ENCODE measurements at places on chromosomes 5 and 9.

GRCh38 chr5:154284433-154284832 lies 93.9 kb downstream of the GALNT10 start:
- no peak for DNase-seq

DNA sequence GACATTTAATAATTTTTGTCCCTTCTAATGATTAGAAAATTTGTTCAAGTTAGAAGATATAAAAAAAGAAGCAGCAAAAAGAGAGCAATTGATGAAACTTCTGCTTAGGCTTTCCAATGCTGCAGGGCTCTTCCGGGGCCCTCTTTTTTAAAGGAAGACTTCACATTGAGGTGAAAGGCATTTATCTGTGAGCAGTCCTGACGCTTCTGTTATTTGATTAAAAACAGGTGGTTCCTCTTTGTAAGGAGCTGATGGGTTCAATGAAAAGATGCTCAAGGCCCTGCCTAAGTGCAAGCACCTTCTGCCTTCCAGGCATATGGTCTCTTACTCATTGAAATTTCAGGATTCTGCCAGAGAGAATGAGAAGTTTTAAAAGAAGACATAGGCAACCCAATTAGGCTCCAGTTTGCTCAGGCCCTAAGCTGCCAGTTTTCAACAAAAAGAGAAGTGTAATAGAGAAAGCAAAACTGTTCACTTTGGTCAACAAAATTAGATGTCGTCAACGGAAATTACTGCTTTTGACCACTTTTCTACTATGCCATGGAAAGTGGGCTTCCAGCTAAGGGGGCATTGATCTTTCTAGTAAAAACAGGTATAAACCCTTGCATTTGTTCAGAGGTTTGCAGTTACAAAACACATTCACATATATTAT lies 100.2 kb downstream of the INSYN2B start:
- DNase-seq: no peak

- DNase-seq: no peak
Observed at GRCh38 chr9:101126556-101126955, 98.0 kb downstream of the PLPPR1 start.

- peak; percentile 90 for DNase-seq
Observed at GRCh38 chr9:110031511-110032173, 176.3 kb downstream of the C9orf152 start.

- DNase-seq: no peak
Observed at GRCh38 chr5:8961956-8962355, 583.9 kb downstream of the SEMA5A start.

GRCh38 chr9:106324591-106325280 lies 538.2 kb upstream of the ZNF462 start:
- DNase-seq: no peak

DNA sequence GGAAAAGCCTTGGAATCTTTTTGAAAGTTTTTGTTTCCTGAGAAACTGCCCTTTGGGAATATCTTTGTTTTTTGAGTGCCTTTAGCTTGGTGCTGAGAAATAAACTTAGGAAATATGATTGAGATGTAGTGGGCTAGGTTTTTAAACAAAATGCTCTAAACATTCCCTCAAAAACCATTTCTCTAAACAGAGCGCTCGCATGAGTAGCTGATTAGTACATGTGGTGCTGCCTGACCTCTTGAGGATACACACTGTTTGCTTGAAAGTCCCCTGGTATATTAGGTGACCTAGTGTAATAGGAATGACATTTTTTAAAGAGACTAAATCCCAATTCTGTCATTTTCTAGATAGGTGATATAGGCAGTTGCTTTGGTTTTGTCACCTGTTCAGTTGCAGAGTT lies 132.3 kb downstream of the ADAMTSL1 start:
- DNase-seq: no peak

DNA sequence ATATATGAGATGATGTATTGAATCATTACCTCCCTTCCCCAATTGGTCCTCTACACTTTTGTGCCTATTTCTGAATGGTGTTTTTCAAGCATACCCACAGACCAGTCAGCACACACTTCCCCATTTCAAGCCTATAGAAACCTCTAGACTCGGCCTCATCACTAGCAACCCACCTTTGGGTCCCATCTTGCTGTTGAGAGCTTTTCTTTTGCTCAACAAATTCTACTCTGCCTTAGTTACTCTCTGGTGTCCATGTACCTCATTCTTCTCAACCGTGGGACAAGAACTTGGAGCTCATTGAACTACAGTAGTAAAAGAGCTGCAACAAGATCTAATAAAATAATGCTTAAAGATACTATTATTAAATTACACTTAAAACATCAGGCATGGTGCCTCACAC lies 49.0 kb upstream of the KDM4C start:
- DNase-seq: no peak

DNA sequence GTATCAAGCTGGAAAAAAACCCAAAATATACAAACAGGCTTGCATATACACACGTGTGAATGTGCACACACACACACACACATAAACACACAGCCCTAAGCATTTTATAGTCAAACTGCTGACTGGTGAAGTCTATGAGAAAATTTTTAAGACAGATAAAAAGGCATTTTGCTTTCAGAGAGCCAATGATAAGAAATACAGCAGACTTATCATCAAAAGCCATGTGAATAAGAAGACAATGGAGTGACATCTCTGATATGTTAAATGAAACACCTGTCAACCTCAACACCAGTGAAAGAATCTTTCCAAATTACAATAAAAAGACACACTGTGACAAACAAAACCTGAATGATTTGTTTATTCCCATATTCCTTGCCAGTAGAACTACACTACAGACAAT lies 233.3 kb downstream of the CDH9 start:
- DNase-seq: no peak

DNA sequence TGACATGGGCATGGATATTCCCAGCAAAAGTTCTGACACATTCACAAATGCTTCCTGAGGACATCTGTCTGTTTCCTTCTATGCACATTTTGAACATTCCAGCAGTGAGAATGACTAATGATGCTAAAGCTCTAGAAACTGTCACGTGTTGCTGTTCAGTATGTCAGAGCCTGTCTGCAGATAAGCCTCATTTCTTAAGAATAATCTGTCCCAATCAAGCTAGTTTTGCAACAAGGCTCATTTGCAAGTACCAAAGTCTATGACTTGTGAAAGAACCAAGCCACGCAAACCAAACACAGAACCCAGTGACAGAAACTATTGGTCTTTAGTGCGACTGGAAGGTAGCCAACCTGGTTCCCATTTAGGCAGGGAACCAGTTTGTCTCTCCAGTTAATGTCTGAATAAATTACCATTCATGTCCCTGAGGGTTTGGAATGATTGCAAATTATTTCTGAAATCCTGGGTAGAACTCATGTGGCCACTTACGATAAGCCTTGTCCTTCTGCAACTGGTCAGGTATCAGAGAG lies 178.5 kb downstream of the C9orf152 start:
- peak; percentile 94 for DNase-seq

DNA sequence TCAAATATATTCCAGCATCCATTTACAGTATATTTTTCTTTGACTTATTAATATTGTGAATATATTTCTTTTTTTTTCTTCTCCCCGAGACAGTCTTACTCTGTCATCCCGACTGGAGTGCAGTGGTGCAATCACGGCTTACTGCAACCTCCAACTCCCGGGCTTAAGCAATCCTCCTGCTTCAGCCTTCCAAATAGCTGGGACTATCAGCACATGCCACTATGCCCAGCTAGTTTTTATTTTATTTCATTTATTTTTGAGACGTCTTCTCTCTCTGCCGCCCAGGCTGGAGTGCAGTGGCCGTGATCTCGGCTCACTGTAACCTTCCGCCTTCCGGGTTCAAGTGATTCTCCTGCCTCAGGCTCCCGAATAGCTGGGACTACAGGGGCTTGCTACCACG lies 7.4 kb upstream of the GLIPR2 start:
- no peak for DNase-seq

- DNase-seq: no peak
Observed at GRCh38 chr9:93536167-93536566, 40.2 kb upstream of the PHF2 start.

GRCh38 chr9:132986114-132986513 lies 7.6 kb downstream of the GFI1B start:
- DNase-seq: no peak

GRCh38 chr5:171664489-171664888 lies 121.1 kb upstream of the SMIM23 start:
- no peak for DNase-seq

- peak; percentile 95 for DNase-seq
Observed at GRCh38 chr5:110088676-110089436, 399.1 kb downstream of the MAN2A1 start.

- peak; percentile 20 for DNase-seq
Observed at GRCh38 chr5:139667730-139668063, 19.5 kb downstream of the CXXC5 start.

- DNase-seq: peak; percentile 16
Observed at GRCh38 chr5:82045554-82046275, 73.9 kb downstream of the ATG10 start.

DNA sequence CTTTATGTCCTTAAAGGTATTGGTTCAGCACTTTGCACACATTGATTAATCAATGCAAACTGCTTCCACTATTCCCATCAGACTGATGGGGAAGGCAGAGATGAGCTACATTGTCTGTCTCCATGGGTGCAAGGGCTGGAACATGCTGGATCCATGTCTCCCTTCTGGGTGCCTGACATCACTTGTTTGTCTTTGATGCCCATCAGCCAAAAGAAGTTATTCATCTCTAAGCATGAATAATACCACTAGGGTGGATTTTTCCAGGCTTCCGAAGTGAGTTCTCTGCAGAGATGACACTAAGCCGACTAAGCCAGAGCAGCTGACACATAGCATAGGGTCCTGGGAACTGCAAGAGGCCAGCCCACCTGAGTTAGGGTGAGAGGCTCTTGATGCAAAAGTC lies 8.7 kb downstream of the FGF1 start:
- DNase-seq: peak; percentile 74

- no peak for DNase-seq
Observed at GRCh38 chr9:101569741-101570501, 24.8 kb downstream of the PPP3R2 start.

DNA sequence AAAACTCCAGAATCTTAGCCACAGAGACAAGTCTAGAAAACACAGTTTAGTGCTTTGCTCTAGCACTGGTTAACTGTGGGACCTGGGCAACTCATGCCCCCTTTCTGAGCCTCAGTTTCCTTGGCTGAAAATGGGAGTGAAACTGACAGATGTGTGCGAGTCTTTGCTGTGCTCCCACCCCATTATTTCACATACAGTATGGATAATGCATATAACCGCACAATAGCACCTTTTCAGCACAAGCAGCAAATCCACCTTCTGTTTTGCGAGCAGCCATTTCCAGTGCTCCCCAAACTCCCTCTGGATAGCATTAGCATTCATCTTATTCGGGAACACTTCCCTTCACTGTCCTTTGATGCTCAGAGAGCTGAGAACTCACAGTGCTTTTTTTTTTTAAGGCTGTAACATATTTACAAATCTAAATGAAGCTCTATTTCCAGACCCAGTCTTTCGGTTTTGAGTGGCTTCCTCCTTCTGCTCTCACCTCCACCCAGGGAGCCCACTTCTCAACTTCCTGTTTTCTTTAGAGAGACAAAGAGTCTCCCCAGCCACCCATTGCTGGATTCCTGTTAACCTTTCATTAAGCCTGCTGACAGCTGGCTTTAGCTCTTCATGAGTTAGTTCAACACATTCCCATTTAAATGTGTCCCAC lies 49.2 kb downstream of the TIMD4 start:
- no peak for DNase-seq

DNA sequence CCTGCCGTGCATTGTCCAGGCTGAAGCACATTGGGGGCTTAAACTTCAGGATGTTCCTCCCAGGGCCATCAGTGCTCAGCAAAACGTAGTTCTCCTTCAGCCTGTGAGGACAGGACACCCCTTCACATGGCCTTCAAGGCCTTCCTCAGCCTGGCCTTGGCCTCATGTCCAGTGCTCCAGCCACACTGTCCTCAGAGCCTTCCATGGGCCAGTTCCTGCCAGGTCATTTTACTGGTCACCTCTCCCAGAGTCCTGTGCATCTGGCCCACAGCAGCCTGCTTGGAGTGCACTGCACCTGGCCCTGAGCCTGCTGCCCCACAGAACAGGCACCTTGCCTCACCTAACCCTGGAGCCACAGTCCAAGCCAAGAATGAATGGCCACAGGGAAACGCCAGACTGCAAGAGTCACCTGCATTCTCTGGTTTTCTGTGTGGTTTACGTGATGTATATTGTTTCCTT lies 8.7 kb downstream of the HNRNPAB start:
- DNase-seq: no peak

DNA sequence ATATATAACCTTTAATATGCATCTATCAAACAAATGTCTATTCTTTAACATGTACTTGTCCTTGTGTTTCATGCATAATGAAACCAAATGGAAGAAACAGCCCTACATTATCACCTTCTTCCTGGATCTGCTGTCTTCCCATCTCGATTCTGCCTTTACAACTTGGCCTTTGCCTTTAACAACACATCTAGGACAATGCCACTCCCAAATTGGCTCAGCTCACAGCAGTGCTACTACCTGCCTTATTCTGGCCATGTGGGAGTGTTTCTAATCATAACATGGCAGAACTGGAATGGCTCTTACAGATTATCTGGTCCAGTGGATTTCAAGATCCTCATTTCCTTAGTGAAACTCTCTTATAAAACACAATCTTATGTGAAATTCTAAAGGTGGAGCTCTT lies 176.5 kb downstream of the CARTPT start:
- DNase-seq: no peak

- no peak for DNase-seq
Observed at GRCh38 chr9:75123696-75124095, 35.4 kb downstream of the OSTF1 start.

DNA sequence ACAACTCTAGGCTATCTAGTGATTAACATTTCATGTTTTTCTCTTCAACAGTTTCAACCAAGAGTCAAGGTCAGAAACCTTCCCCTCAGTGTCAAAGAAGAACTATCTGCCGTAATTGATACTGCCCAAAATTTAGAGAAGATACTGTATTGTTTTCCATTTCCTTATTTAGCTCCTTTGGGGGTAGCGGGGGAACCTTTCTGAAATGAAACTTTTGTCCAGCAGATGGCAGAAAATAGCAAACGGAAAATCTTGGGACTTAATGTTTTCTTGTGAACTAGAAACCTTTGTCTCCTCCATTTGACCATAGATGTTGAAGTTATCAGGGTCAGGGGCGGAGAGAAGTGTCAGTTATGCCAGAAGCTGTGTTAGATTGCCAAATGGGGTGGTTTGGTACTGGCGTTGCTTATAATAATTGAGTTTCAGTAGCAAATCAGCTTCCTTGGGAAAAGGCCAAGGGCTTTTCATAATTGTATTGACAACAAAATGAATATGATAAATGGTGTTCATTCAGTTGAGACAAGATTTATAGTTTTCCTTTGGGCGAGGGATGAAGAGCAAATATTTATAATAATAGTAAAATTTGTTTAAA lies 101.7 kb upstream of the TLX3 start:
- peak; percentile 53 for DNase-seq

DNA sequence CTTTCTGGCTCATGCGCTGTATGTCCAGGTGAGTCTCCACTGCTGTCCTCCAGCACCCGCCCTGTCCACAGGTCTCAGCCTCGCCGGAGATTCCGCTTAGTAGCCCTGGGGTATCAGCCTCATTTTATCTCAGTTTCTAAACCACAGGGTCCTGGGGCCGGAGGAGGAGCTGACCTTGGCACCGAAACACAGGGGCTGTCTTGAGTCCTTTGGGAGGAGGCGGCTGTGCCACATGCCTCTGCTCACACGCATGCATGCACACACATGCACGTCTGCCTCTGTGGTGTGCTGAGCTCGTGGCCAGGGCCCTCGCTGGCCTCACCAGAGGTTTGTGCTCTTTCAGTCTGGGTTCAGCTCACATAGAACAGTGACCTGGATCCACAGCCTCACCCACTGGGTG lies 23.3 kb downstream of the TRIP13 start:
- DNase-seq: no peak

All from epithelial cell of esophagus (primary cell).